SJSA1 (cell line): ENCODE measurements at places on chromosomes 5 and 9.

GRCh38 chr5:95600557-95600956 is 19.3 kb upstream of the GPR150 start:
- peak; percentile 69 for DNase-seq

GRCh38 chr9:105700668-105701067 is 6.3 kb downstream of the TMEM38B start:
- DNase-seq = no peak

DNA sequence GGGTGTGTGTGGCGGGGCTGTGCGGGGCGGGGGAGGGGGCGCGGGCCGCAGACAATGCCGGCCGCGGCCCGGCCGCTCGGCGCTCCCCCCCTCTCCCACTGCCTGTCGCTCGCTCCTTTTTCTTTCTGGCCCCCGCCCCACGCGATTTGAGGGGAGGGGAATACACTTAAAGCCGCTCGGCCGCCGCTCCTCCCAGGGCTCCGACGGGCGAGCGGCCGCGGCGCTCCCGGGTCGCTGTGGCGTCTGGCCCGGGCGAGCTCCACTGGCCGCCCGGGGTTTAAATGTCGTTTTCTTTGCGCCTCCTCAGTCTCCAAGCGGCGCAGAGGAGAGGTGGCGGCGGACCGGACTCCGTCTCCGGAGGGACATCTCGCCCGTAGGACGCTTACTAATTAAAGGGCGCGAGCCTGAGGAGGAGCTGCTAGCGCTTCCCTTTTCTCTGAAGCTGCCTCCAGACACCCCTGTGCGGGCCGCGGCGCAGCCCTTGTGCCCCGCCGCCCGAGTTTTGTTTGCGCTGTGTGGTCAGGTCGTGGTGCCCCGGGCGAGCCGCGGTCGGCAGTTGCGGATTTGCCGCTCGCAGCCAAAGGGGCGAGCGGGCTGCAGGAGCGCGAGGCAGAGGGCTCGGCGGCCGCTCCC is 1.4 kb downstream of the ZSWIM6 start:
- DNase-seq = peak; percentile 46

GRCh38 chr5:126492939-126493338 is 69.7 kb downstream of the GRAMD2B start:
- DNase-seq = no peak

- no peak for DNase-seq
These were observed 48.8 kb downstream of the MAST4 start for GRCh38 chr5:66645039-66645438.

GRCh38 chr5:116404792-116405191 is 169.8 kb downstream of the SEMA6A start:
- no peak for DNase-seq

GRCh38 chr5:102747386-102748166 is 7.5 kb upstream of the PAM start:
- no peak for DNase-seq

- peak; percentile 56 for DNase-seq
These were observed 34.3 kb upstream of the RPS23 start for GRCh38 chr5:82312373-82312856.

DNA sequence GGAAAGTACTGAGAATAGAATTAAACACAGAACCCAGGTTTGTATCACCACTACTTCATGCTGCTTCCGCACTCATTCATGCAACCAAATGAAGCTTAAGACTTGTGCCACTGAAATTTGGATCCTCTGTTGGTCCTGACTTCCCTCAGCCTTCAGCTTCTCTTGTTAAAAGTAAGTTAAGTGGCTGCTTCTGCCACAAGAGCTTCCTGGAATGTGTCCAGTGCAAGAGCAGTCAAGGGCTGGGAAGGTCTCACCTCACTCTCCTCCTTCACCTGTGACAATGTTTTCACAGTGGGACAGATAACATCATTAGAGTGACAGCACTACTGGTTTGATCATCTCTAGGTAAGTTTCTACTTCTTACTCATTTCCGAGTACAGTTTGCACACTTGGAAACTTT is 7.9 kb downstream of the SNCAIP start:
- DNase-seq = no peak

DNA sequence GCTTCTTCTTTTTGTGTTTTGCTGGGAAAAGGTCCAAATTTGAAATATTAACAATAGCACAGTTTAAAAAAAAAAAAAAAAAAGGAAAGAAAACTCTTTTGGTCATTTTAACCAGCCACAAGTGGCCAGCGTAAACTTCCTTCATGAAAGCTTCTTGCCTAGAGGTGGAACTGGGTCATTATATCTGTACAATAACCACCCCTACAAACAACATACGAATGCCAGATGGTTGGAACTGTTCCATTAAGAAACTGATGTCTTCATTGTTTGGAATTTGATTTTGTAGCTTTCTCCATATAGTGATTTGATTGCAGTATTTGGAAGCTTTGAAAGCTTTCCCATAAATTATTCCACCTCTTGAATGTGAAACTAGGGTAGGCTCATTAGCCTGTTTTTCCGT is 18.3 kb upstream of the LPAR1 start:
- DNase-seq = no peak

DNA sequence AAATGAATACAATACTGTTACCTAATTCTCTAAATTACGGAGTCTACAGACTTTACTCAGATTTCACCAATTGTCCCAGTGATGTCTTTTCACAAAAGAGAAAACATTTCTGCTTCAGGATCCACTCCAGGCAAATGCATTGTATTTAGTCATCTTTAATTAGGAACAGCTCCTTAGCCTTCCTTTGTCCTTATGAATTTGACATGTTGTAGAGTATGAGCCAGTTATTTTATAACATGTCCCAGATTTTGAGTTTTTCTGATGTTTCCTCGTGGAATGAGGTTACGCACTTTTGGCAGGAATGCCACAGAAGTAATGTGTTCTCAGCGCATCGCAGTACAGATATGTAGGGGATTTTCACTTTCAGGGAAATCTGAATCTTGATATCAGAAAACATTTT is 10.5 kb downstream of the HABP4 start:
- no peak for DNase-seq

DNA sequence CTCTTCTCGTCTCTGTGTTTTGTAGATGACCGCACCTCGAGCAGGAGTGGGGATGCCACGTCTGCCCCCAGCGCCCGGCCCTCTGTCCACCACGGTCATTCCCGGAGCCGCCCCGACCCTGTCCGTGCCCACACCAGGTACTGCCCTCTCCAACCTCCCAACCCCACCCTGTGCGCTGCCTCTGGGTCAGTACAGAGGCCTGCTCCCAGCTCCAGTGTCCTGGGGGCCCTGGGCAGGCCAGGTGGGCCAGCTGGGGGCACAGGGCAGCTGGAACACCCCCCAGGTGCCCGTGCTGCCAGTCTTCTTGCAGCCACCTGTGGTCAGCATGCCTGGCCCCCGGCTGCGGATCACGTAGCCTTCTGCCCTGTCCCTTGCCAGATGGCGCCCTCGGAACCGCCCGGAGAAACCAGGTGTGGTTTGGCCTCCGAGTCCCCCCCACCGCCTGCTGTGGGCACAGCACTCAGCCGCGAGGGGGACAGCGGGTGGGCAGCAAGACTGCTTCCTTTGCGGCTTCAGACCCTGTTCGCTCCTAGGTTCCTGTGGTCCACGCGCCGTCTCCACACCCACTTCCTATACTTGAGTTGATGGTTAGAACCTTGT is 133.7 kb downstream of the WNK2 start:
- no peak for DNase-seq

DNA sequence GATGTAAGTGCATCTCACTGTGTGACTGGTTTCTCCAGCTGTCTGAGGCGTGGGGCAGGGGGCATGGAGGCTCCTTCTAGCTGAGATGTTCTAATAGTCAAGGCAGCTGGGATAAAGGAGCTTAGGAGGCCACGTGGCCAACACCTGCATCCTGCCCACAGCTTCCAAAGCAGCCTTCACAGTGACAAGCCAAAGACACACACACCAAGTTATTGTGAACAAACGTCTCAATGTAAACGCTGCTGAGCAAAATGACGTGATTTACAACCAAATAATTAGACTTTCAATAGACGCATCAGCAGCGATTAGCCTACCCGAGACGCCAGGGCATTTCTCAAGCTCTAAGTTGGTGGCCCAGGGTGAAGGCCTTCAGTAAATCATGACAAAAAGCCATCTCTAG is 23.2 kb upstream of the SLC25A51 start:
- DNase-seq = peak; percentile 25

- DNase-seq = peak; percentile 95
These were observed 11.5 kb downstream of the PDLIM4 start for GRCh38 chr5:132268769-132269551.

- no peak for DNase-seq
These were observed 20.5 kb upstream of the TTLL11 start for GRCh38 chr9:122113574-122113973.

DNA sequence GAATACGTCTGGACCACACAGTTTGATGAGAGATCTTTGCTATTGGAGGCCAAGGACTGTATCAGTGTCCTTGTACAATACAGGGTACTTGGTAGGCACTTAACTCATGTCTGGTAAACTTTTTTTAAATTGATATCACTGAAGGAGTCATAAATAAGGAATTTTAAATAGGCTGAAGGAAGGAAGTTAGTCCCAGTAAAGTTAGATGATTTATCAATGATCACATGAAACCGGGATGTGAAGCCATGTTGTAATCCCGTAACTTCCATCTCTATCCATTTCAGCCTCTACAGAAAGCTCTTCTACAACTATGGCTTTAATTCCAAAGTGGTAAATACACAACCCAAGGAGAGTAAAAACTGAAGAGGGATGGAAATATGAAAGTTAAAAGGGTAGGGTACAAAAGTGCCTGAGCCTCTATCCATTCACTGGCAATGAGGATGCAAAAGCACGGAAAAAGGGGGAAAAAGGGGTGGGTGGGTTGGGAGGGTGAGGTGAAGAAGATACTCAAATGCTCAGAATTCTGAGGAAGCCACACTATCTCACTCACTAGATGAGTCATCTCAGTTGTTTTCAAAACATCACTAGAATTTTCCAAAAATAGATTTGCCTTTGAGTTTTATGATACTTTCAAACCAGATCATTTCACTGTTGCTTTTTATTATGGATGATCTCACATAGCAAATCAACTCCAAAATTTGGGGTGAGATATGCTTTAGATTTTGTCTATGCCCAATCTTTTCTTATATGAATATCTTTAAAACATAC is 1053.5 kb downstream of the NR2F1-AS1 start:
- no peak for DNase-seq

DNA sequence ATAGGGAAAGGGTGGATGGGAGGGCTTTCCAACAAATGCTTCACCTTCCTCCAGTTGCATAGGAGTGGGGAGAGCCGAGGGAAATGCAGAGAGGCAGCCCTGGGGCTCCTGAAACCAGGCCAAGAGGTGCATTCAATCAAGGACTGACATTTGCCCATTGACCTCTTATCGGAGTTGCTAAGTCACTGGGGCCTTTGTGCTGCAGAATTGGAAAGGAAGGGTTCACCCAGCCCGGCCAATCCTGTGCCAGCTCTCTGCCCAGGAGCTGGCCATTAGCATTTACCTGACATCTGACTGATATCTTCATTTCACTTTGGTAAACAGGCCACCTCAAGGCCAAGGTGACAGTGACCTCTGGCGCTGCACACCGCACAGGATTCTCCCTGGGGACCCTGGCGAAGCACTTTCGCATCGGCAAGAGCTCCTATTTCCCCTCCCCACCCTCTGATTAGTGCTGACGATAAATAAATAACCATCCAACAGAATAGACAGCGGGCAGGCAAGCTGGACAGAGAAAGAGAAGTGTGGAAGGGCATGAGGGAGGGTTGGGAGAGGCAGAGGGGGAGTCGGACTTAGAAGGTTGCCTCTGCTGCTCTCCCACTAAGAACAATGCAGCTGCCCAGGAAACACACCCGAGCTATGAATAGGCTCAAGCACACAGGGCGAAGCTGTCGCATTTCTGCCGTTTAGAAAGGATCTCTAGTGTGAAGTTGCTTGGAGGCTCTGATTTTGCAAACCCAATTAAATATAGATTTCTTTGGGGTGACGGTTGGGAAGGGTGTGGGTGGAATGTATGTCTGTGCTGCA is 57.0 kb upstream of the BOD1 start:
- no peak for DNase-seq

DNA sequence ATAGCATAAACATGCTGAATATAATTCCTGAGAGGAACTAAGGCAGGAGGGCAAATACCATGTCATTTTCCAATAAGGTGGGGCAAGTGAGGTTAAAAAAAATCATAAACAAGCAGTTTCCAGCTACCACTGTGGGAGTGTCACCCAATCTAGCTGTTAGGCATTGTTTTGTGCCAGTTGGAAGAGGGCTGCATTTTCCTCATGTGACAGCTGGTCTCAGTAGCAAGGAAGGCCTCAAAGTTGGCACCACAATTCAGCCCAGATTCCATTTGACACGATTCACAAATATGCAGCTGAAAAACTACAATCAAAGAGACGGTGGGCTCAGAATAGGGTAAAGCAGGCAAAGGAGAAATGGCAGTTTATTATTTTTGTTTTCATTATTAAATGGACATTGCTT is 636.1 kb downstream of the KIF4B start:
- no peak for DNase-seq

GRCh38 chr9:136786451-136786850 is 4.7 kb upstream of the TMEM141 start:
- DNase-seq = no peak

GRCh38 chr9:115301581-115301980 is 183.6 kb upstream of the TNC start:
- no peak for DNase-seq

- DNase-seq = no peak
These were observed 609.4 kb downstream of the SLCO4C1 start for GRCh38 chr5:101686536-101687157.

DNA sequence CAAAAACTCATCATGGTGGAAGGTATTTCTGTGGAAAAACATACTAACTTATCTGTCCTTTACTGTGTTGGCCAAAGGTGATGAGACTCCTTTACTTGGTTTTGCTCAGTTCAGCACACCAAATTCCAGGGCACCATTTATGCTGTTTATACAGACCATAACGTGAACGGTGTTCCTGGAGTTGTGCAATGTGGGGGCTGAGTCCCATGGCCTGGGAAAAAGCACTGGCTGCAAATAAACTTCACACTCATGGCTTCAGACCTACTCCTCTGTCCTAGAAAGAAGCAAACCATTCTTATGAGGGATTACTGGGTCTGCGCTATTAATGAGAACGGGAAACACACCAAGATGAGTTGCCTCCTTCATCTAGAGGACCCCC is 10.4 kb downstream of the FREM1 start:
- no peak for DNase-seq

- peak; percentile 19 for DNase-seq
These were observed 54.4 kb downstream of the ENTREP1 start for GRCh38 chr9:69379270-69379982.

GRCh38 chr5:111694133-111694532 is 62.9 kb downstream of the NREP start:
- no peak for DNase-seq
